ENCODE measurements at places on chromosomes 1 and 21.
A peak's percentile ranks its signal among the peaks of the same experiment; 100 is the strongest.

GRCh38 chr1:246320286-246320685 is 186.8 kb downstream of the SMYD3 start:
- DNase-seq = peak; percentile 80

- DNase-seq = no peak
These were observed 22.2 kb downstream of the SLC2A1 start for GRCh38 chr1:42936309-42937078.

- DNase-seq = no peak
These were observed 301.5 kb downstream of the RRAGC start for GRCh38 chr1:38558055-38558454.

GRCh38 chr1:43796111-43796581 is 88.8 kb downstream of the ST3GAL3 start:
- DNase-seq = peak; percentile 63

- no peak for DNase-seq
These were observed 97.3 kb downstream of the MAP3K21 start for GRCh38 chr1:233424779-233425178.

DNA sequence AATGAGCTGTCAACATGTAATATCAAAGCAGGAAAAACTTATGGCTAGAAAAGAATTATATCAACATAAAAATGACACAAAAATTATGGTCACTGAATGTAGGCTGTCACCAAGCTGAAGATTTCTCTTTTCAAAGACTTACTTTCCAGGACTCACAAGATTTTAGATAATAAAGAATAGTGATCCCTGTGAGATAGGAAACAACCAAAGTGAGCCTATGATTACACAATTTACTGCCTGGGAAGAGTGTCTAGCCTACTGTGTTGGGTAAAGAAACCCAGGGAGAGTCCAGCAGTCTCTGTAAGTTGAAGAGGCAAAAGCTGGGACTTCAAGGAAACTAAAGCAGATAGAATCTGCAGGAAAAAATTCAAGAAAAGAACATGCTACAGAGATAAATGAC is 20.2 kb upstream of the RGS1 start:
- no peak for DNase-seq

DNA sequence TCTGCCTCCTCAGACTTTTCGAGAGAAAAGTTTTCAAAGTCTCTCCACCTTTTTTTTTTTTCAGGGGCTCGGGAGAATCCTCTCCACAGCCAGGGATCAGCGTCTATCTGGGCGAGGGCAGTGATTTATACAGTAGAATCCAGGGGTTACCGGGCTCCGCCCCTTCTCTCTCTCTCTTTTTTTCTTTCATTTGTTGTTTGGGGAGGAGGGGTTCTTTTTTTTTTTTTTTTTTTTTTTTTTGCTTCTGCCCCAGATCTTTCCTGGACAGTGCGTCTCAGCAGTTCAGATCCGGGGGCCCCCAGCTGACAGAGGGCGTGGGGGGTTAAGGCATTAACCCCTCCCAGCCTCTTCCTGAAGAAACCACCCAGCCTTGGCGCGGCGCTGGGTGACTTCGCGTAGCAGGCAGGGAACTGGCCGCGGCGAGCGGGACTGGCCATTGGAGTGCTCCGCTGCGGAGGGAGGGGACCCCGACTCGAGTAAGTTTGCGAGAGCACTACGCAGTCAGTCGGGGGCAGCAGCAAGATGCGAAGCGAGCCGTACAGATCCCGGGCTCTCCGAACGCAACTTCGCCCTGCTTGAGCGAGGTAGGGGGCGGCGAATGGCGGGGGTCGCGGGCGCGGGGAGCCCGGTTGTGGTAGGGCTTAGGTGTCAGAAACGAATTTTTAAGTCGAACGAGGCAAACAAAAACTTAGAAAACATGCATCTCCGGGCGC is at the start of gene S1PR1:
S1PR1 (plus strand) TSS at position 504 of the 713 bp plus-strand sequence. CDS start 1,966 bp downstream, outside the sequence.
- DNase-seq = no peak

GRCh38 chr1:80154176-80154575 is 1147.6 kb upstream of the ADGRL4 start:
- no peak for DNase-seq

- peak; percentile 6 for DNase-seq
These were observed 199.8 kb downstream of the USH2A start for GRCh38 chr1:216223486-216223885.

- no peak for DNase-seq
These were observed 88.0 kb downstream of the MT1HL1 start for GRCh38 chr1:236916131-236916800.

Data from Kasumi-1 (cell line).